Cerebellar nuclear complex (tissue), 1 donor: ENCODE measurements at places on chromosomes 13 and 19.

GRCh38 chr19:47726467-47726866 lies 13.2 kb downstream of the EHD2 start:
- DNase-seq = no peak

DNA sequence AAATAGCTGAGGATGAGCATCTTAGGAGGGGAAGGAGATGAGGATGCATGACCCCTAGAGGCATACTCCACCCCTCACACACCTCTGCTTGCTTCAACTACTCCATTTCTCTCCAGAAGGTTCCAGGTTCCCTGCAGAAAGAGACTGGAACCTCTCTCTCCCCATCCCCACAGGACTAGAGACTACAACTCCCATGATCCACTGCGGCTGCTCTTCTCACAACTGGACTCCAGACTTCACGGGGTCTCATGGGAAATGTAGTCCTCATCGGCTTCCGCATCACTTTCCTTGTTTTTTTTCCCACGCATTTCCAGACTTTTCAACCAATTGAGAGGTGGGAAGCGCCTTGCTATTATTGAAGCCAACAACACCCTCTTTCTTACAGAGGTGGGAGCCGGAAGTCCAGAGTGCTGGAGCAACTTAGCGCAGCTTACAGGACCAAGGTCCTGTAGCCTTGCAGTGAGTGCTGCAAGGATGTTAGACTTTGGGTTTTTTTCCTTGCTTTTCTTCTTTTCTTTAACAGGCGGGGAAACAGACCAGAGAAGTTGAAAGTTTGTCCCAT lies 13.9 kb upstream of the CACNG6 start:
- no peak for DNase-seq

DNA sequence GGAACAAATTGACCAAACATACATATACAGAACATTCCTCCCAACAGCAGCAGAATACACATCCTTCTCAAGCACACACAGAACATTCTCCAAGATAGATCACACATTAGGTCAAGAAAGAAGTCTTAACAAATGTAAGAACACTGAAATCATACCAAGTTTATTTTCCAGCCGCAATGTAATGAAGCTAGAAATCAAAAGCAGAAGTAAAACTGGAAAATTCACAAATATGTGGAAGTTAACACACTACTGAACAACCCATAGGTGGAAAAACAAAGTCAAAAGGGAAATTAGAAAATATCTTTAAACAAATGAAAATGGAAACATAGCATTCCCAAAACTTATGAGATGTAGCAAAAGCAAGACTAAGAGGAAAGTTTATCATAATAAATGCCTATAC lies 692.6 kb downstream of the DIAPH3 start:
- no peak for DNase-seq

- DNase-seq = no peak
Observed at GRCh38 chr13:80823472-80823871, 482.5 kb upstream of the SPRY2 start.

DNA sequence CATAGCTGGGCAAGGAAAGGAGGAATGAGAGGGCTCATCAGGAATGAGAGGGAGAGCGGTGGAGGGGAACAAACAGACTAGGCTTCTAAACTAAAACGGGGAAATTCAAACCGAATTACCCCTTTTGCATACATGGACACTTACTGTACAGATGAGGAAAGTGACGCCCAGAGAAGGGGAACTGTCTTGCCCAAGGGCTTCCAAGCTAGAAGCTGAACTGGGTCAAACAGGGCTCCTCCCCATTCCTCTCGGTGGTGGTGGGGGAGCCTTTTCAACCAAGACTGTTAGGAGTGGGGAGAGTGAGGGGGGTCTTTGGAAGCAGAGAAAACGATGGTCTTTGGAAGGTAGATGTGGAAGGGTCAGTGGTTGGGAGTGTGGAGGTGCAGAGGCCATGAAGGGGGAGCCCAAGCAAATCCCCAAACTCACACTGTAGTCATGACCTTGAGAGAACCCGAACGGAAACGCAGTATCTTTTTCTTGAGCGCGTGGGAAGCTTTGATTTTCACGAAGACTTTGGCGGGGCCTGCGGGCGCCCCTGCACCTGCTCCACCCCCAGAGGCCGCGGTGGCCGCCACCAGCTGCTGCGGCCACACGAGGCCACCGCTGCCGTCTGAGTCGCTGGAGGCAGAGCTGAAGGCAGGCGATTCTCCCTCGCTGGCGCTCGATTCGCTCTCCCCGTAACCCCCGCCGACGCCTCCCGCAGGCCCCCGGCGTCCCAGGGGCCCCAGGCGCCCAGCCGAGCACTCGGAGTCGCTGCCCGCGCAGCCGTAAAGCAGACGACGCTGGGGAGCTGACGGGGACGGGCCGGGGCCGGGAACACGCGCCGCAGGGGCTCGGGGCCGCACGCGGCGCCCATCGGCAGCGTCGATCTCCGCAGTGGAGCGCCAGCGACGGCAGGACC lies 12.3 kb upstream of the GNG8 start:
- no peak for DNase-seq

DNA sequence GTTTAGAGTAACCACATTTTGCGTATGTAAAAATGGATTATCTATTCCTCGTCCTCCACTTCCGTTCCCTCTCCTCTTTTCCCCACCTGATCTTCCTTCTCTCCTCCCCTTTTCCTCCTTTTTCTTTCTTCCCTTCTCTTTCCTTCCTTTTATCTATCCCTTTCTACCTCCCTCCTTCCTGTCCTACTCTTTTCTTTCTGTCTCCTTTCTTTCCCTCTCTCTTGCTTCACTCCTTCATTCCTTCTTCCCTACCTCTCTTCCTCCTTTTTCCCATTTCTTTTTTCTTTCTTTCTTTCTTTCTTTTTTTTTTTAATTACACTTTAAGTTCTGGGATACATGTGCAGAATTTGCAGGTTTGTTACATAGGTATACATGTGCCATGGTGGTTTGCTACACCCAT lies 688.4 kb upstream of the GPC6 start:
- DNase-seq = no peak

- no peak for DNase-seq
Observed at GRCh38 chr13:69956349-69956748, 151.3 kb upstream of the ATXN8OS start.

DNA sequence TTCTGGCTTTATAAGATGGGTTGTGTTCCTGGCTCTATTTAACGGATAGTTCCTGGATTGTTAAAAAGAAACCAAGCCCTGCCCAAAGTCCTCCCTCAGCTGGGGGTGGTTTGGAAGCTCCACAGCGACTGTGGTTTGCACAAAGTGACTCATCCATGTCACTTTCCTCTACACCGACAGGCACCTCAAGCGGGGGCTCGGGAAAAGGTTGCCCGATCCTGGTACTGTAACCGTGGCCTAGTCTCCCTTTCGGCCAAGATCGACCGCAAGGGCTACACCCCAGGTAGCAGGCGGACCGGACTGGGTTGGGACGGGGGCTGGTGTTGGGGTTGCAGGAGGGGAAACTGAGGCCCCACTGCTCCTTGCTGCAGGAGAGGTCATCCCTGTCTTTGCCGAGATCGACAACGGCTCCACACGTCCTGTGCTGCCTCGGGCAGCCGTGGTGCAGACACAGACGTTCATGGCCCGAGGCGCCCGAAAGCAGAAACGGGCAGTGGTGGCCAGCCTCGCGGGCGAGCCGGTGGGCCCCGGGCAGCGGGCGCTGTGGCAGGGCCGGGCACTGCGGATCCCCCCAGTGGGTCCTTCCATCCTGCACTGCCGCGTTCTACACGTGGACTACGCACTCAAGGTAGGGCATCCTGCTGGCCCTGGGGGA lies 1.6 kb downstream of the ARRDC2 start:
- no peak for DNase-seq

- DNase-seq = no peak
Observed at GRCh38 chr13:79654520-79654919, 173.6 kb downstream of the NDFIP2 start.

GRCh38 chr13:106376401-106377112 lies 158.9 kb downstream of the EFNB2 start:
- no peak for DNase-seq
